ENCODE measurements at places on chromosomes 5 and 9.

DNA sequence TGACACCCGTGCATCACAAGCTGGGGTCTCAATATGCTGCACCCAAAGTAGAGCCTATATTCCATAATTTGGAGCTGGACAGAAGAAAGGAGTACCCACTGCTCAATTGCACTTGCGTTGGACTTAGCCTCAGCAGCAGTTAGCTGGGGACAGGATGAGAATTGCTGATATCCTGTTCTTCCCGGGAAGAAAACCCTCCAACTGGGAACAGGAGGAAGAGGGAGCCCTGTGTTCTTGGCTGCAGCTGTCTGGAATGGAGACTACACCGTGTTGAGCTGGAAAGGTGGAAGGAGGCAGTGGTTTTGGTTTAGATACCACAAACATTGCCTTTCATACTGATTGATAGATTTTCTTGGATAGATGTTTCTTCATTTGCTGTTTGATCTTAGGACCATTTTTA, 24.6 kb downstream of the CNTLN start:
- no peak for DNase-seq

- DNase-seq: peak; percentile 45
These were observed 13.1 kb downstream of the PSD2 start for GRCh38 chr5:139808481-139809330.

- DNase-seq: no peak
These were observed 7.9 kb downstream of the PRUNE2 start for GRCh38 chr9:76897804-76898525.

- DNase-seq: no peak
These were observed 763.8 kb downstream of the DTWD2 start for GRCh38 chr5:118224546-118224945.

- DNase-seq: no peak
These were observed 165.3 kb downstream of the KDM4C start for GRCh38 chr9:6923086-6923485.

DNA sequence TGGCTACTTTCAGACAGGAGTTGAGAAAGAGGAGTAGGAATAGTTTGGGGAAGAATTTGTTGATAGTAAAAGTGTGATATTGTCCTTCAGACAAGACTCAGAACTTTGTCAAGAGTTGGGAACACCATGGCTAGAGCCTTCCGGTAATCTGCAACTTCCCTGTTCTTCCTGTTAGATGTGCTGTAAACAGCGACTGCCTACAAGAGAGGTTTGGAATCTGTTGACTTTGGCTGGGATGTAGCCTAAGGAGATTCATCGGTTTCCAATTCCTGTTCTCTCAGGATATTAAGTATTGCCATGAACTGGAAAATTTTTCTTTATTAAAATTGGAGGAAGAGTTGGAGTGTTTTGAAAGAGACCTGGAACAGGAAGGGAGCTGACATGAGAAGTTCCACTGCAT, 43.9 kb downstream of the ARHGAP26 start:
- no peak for DNase-seq

- no peak for DNase-seq
These were observed 943 bp downstream of the STING1 start for GRCh38 chr5:139481580-139482049.

DNA sequence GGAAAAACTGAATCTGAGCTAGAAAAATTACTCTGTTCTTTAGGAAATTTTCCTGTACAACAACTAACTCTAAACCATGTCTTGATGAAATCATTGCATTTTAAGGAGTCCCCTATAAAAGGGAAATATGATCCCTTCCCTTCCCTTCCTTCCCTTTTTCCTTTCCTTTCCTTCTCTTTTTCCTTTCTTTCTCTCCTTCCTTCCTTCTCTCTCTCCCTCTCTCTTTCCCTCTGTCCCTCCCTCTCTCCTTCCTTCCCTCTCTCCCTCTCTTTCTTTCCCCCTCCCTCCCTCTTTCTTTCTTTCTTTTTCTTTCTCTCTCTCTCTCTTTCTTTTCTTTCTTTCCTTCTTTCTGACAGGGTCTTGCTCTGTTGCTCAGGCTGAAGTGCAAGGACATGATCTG, 42.2 kb upstream of the MYO10 start:
- DNase-seq: no peak

DNA sequence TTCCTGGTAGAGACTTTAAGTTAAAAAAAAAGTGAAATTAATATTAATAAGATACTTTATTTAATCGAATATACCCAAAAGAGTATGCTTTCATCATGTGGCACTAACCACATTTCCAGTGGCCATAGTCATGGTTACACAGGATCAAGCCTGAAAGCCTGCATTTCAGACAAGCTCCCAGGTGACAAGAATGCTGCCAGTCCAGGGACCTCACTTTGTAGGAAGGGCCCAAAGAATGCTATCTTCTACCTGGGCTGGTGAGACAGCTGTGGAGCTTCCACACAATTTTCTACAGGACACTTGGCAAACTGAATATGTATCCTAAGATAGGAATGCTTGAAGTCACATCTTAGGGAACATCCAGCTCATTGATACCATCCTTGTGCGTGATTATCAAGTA, 203.8 kb downstream of the AUH start:
- no peak for DNase-seq

DNA sequence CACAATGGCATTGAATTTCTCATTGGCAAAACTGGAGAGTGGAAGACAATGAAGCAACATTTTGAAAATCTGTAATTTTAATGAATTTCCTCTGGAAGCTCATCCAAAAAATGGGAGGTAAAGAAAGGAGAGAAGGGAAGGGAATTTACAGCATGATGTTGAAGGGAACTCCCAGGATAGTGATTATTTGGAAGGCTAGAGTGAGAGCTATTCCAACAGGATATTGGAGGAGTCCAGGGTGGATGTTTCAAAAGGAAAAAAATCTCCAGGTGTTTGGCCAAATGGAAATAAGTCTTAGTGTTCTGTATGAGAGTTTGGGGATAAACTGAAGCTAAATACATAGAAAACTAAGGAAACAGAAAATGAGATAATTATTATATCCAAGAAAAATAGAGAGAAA, 106.2 kb downstream of the IZUMO3 start:
- DNase-seq: no peak

DNA sequence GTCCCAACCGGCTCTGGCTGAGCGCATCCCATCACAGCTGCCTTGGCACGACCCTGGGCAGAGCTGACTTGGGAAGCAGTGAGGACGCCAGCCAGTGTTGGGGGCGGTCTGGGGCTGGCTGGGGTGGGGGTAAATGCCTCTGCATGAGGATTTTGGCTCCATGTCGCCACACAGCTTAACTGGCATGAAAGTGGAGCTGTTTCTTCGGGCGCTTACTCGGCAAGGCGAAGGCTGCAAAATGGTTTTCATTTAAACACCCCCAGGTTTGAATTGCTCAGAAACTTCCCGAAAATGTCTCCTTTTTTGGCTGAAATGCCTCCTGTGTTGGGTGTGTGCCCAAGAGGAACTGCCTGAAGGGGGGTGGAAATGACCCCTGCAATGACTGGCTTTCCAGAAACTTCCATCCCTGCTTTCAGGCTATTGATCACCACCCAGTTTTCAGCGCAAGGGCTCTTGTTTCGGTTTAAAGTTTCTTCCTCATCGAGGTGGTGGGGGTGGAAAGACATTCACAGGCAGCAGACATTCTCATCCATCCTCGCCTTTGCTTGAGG, 38.3 kb downstream of the PTGES start:
- DNase-seq: no peak

DNA sequence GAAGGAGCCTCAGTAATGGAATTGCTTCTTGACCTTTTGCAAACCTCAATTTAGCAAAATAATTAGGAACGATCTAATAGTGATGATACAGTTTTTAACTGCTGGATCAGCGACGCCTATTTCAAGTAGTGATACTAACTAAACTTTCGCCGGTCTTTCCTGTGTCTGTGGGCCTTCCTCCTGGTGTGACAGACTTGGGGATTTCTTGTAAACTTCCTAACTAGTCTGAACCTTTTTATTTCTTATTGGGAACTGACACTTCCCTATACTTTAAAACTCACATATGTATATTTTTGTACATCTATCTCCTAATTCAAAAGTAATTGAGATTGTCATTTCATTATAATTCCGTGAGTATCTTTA, 15.2 kb downstream of the ITGA1 start:
- DNase-seq: no peak

- no peak for DNase-seq
These were observed 216.3 kb upstream of the ADRA1B start for GRCh38 chr5:159700016-159700415.

- DNase-seq: no peak
These were observed 47.7 kb downstream of the CNTRL start for GRCh38 chr9:121122246-121123032.

- DNase-seq: no peak
These were observed 78.5 kb downstream of the OLFM1 start for GRCh38 chr9:135165756-135166519.

DNA sequence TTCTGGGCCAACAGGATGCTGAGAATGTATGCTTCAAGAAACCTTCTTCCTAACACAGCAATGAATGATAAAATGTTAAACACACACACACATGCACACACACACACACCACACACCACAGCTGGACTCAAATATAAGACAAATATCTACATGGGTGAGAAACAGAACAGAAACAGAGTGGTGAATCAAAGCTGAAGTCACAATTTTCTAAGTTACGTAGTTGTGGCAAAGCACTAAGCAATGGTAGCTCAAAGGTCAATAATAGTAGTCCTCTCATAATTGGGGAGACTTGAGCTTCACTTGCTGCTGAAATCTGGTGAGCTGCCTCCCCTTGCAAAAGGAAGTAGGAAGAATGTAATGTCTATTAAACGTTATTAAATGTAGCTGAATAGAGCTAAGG, 33.7 kb upstream of the ITGA1 start:
- no peak for DNase-seq

- no peak for DNase-seq
These were observed 1.9 kb downstream of the LRRC14B start for GRCh38 chr5:192970-193831.

- DNase-seq: no peak
These were observed 491 bp downstream of the OR1N1 start for GRCh38 chr9:122526602-122527001.

GRCh38 chr5:139245637-139246339, 47.6 kb upstream of the SIL1 start:
- DNase-seq: no peak

DNA sequence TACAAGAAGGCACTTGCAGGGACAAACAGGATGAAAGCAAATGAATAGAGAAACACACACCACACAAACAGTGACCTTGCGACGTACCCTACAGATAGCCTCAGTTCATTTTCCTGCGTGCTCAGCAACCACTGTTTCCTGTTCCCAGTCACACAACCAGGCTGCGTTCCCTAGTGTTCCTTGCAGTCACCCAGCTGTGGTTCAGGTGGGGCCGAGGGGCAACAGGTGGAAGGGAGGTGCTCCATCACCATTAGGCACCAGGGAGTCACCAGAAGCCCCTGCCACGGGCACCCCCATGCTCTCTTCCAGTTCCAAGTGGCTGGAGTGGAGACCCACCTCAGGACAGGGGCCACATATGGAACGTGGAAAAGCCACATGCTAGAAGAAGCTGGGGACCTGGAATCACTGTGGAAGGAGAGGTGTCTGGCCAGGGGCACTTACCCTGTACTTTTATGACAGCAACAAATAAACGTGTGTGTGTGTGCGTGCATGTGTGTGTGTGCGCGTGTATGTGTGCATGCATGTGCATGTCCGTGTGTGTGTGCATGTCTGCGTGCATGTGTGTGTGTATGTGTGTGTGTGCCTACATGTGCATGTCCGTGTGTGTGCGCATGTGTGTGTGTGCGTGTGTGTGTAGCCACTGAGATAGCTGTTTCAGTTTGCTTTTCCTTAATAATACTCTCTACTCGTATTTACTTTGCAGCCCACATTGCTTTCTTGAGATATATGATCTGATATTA, 18.8 kb upstream of the FCN2 start:
- no peak for DNase-seq

DNA sequence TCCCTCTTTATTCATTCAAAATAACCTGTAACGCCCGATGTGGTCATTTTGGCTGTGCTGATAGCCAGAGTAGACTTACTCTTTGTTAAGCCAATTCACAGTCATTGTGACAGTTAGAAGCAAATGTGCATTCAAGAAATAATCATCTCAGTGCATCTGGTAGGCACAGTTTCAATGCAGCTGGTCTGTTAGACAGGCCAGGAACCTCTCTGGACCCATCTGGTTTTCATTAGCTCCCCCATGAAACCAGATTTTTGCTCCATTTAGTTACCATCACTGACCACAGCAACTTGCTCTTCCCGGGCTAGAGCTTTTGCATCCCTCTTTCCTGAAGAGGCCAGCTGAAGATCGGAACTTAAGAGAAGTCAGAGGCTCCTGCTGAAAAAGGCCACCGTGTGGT, 284.2 kb downstream of the NSG2 start:
- DNase-seq: no peak

- DNase-seq: no peak
These were observed 22.1 kb downstream of the ADRB2 start for GRCh38 chr5:148848393-148849031.

- DNase-seq: no peak
These were observed 616 bp upstream of the QRFP start for GRCh38 chr9:130897105-130897751.

GRCh38 chr9:77472646-77473045, 175.5 kb downstream of the GNA14 start:
- no peak for DNase-seq

DNA sequence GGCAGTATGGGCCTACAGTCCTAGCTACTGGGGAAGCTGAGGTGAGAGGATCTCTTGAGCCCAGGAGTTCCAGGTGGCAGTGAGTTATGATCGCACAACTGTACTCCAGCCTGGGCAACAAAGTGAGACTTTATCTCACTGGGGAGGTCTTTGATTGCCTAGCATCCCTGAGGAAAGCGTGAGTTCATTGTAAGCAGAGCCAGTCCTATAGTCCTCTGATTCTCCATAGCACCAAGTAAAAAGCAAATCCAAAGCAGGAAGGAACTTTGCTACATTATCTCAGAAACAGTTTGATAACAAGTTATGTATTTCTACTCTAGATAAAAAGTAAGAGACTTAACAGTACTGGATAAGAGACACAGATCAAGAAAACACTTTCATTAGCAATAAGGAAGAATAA, 37.6 kb downstream of the ANKRD31 start:
- no peak for DNase-seq

DNA sequence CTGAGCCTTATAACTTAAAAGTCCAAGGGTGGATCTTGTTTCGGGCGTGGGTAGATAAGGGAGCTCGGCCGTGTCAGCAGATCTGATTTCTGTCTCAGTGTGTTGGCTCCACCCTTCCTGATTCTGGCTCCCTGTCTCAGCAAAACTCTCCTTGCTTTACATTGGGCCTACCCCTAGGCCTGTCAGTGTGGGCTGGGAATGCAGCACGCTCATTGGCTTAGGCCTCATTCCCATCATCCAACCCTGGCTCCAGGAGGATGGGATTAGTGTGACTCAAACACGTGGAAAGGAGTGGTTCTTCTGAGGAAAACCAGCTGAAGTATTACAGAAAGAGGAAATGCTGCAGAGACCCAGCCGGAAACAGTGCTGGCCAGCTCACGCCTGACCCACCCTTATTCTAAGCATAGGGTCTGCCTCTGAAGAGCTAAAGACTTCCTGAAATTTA, 59.9 kb downstream of the ZFAND5 start:
- no peak for DNase-seq

- no peak for DNase-seq
These were observed 146.6 kb downstream of the FGF1 start for GRCh38 chr5:142539154-142539740.

- DNase-seq: no peak
These were observed 18.4 kb downstream of the CEL start for GRCh38 chr9:133080161-133080560.
